OCI-M1 (cell line): ENCODE measurements at places on chromosomes 1 and 21.

DNA sequence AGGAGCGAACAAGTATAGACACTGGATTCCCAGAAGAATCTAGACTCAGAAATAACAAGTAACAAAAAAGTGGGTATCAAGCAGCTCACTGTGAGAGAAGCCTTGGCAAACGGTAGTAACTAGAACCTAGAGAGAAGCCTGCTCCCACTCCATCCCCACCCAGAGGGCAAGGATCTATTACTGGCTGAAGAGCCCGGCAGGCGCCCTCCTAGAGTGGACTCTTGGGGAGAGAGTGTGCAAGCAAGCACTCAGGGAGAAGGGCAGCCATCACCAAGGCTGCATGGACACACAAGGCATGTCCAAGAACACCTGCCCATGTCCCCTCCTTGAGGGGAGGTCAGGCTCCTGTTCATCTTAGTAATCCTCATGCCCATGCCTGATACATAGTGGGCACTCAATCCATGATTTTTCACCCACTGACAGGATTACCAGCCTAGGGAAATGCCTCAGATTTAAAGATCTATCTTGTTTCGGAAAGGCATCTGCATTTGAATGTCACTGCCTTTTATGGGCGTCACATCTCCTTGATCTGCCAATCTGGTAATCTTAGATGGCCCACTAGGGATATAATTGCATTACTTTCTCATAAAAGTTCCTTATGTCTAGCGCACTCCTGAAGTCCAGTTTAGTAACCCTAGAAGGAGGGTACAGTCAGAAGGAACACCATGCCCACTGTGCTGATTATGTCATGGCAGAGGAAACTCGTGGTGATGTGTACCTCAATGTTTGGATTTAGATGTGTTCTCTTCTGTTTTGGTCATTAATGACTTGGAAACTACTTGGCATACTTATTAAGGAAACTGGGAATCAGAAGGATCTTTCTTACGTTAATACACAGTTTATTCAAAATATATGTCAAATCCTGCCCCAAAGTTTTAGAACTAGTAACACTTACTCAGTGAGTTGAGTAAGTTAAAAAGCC lies 14.4 kb downstream of the CNN3 start:
- no peak for DNase-seq

DNA sequence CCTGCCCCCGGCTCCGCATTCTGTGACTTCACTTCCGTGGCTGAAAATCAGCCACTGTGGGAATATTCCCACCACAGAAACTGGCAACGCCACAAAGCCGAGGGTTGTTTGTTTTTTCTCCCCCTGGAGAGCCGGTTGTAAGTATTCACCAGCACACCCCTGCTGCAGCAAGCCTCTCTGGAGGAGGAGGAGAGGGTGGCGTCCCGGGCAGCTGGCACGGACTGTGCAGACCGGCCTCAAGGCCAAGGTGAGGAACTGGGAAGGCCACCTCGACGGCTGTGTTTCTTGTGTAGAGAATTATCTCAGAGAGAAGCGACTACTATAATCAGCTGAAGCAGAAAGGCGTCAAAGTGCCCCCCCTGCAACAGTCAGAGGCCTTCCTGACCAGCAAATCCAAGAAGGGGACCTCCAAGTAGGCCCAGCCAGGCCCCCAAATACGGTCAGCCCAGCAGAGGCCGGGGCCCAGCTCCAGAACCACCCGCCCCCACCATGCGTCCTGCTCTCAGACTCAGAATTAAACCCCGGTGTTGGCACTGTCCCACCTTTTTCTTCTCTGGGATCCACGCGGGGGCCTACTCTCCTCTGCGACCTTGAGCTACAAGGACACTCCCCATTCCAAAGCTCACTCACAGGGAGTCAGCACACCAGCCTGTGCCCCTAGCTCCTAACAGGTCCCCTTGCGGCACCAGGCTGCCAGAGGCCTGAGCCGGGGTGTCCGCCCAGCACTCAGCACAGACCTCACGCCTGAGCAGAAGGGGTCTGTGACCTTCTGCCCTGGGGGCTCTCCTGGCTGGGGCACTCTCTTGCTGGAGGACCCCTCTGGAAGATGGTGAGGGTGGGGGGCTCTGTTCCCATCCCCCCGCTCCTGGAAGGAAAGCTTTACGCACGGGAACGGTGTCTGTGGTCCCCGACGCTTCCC lies 1.2 kb upstream of the SMIM1 start:
- DNase-seq: no peak

DNA sequence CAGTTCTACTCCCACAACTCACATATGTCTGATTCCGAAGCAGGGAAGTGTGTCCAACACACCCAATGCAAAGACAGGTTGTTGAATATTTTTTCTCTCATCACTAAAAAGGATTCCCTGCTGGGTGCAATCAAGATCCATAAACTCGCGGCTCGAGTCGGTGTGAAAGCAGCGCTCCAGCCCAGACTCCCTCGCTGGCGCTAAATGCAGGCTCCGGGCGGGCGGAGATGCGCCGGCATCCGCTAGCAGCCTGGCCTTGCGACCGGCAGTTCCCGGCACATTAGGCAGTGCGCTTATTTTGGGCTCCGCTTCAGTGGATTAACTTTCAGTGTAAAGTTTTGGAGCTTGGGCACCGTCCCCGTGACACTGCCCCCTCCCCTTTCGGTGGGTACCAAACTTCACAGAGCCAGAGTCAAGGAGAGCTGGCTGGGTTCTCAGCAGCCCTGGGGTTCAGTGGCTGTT lies 87.7 kb upstream of the POU3F1 start:
- DNase-seq: no peak

GRCh38 chr1:27109103-27109822 lies 45.7 kb downstream of the SLC9A1 start:
- DNase-seq: peak; percentile 77

DNA sequence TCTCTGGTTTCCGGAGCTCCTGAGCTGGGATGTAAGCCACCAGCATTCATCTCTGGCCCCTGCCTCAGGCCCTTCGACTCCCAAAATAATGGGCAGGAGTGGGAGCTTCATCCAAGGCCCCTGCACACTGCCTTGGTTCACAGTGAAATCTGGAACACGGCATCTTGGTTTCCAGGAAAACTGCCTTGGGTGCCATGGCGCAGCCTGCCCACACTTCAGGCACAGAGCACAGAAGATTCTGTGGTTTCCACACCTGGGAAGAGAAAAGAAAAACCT lies 48.8 kb upstream of the POFUT2 start:
- no peak for DNase-seq

DNA sequence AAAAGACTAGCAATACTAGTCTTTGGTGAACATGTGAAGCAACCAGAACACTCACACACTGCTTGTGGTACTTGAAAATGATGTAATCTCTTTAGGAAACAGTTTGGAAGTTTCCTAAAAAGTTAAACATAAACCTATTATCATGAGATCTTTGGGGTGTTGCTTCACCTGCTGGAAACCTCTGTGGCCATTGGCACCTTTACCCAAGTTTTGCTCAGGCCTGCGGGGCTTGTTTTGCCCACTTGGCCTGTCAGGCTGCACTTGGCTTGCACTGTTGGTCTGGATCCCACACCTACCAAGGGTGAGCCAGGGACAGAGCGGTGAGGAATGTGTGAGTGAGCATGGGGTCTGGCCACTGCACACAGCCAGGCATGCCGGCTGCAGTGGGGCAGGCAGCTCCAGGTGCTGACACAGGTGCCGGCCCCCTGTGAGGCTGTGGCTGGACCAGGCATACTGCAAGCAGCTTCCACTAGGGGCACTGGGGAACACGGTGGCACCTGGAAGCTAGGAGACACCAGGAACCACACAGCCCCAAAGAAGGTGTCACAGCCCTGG lies 14.4 kb upstream of the FNBP1L start:
- DNase-seq: no peak

GRCh38 chr1:43426221-43426620 lies 27.5 kb downstream of the HYI start:
- DNase-seq: no peak

DNA sequence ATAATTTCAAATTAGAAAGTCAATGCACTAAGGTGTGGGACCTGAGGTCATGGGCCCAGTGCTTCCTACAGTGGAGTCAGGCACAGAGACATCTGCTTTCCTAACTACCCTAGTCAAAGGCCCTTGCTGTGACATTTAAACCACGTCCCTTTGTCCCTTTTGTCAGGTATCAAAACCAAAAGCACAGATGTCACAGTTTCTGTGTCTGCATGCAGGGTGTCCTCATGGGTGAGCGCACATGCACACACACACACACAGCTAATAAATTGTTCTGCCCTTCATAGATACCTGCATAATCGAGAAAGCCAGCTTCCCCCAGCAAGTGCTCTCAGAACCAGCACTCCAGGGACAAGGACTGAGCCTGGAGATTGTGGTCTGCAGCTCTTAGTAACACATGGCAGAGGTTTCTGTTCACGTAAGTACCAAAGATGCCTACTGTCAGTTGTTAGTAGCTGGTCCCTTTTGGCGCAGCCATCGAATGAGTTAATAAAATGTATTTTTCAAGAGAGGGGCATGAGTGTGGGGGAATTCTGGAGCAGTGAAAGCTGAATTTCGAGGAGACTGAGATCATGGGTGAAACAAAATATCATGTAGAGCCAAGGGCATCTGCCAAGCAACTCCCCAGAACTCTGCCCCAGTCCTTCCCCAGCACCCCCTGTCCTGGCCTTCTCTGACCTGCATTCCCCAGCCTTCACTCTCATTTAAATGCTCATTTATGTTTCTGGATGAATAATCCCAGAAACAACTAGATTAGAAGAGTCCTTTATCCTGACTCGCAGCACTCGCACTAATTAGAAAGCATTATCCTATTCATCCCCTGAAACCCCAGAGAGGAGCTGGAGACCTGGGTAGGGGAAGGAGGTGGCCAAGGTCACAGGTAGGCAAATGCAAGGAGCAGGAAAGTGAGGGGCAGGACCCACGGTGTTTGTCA lies 25.5 kb downstream of the TNR start:
- DNase-seq: no peak

DNA sequence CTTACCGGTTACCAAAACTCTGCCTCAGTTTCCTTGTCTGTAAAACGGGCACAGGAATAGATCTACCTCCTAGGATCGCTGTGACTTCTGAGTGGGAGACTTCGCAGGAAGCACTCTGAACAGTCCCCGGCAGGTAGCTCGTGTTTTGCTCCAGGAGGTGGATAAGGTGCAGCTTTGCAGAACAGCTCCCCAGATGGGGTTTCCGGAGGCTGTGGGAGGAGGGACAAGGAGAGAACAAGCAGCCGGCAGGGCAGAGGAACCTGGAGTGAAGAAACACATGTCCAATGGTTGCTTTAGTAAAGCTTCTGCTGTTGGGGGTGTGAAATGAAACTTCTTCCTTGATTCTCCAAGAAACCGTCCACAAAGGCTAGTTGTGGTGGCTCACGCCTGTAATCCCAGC lies 95.5 kb upstream of the TARDBP start:
- DNase-seq: no peak

GRCh38 chr1:9602794-9603167 lies 14.1 kb downstream of the TMEM201 start:
- no peak for DNase-seq

GRCh38 chr1:8914466-8914865 lies 31.2 kb upstream of the CA6 start:
- DNase-seq: no peak

GRCh38 chr1:160346463-160346862 lies 3.3 kb downstream of the NCSTN start:
- DNase-seq: no peak

DNA sequence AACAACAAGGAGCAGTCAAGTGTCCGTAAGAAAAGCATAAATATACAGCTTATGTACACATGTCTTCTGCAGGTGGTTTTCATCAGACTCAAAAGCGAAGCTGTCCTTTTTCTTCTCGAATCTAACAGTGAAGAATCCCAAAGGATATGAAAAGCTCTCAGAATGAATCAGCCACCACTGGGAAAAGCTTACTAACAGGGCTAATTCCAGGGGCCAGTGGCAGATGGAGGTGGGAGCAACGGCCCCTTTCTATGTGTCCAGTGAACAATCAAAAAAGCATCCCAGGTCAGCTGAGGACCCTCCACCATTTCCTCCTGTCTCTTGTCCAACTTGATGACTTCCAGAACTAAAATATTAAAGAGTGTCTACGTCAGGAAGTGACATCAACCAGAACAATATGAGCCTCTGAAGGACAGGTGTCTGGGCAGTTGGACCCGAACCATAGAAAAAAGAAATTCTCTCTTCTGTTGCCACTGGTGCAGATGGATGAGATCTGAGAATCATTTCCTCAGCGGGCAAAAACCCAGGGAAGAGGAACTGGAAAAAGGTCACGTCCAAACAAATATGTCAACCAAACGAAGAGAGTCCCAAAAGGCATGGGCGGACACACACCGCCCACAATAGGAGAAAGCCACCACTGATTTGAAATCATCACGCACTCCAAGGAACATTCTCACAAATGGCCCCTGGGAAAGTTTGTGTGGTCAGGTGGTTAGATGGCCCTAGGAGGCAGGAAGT lies 70.4 kb upstream of the TIAM1 start:
- DNase-seq: no peak

DNA sequence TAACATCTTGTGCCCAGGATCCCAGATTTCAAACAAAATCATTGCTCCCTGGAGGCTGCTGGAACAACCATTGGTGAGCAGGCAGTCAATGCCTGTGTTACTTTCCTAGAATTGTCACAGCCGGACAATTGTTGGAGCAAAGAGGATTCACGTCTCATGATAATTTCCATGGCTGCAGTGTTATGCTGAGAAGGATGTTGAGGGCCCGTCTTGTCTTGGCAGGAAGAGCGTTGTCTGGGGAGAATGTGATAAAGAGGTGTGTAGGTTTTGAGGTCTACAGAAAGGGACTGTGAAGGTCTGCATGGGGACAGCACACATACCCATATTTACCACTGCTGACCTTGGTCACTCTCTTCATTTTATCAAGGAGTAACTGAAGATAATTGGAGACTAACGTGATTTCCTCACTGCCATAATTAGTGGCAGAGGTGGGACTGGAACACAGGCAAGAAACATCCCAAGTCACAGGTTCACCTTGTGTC lies 6.3 kb downstream of the MECR start:
- DNase-seq: no peak

DNA sequence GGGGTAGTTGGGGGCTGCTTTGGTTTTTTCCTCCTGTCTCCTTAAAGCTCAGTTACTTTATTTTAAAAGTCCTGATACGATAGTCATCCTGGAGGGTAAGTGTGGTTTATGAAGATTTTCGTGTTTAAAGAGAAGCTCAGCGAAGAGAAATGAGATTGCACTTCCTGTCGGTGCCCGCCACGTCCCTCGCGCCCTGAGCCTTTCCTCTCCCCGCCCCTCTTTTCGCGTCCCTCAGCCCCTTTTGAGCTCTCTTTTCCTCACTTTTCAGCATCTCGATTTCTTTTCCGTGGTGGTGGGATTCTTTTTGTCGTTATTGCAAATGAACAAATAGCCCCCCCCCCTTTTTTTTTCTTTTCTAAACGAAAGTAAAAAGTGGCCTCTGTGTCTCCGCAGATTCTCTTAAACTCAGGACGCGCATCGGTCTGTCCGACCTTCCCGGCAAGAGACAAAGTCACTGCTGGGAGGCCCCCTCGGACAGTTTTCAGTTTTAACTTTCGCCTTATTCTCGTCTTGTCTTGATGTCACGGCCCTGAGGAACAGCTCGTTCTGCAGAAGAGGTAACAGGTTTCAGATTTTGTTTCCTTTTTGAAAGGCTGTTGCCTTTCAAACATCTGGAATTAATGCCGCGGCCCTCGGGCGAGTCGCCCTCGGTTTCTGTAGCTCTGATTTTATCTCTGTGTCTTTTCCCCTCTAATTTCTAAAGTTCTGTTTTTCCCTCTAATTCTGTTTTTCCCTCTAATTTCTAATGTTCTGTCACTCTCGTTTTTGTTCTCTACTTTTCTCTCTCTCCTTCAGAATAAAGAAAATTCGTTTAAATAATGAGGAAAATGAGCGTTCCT lies 1.0 kb upstream of the DMRTA2 start:
- DNase-seq: no peak
